ENCODE measurements at places on chromosomes 12 and 14. TPM values are rescaled to one million over a fixed set of nuclear protein-coding genes. Genes with fewer than 3 reads are reported as not detected.

ANKS1B gene
- total RNA-seq: not detected

DNA sequence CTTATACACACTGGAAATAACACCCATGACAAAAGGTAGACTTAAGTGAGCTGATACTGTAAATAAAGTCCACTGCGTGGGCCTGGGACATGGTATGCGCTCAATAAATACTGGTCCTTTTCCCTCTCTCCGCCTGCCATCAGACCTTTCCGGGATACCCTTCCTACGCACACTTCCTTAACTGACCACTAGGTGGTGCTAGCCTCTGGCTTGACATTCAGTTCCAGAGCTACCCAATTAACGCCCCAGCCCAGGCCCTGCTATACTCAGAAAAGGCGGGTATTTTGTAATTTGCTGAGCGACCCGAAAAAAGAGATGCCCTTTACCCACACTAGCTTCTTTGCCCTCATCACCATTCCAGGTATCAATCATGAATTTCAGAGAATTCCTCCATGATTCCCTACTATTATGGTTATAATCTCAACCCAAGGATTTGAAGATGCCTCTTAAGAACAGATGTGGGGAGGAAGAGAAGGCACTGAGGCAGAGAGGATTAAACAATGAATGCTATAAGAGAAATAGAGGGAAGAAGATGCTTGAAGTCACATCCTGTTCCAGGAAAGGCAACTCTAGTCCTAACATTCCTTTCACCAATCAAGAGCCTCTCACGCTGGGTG lies 3.9 kb upstream of the LRP1 start:
- peak; percentile 78 for DNase-seq

LGR5 gene
- total RNA-seq: not detected

DNA sequence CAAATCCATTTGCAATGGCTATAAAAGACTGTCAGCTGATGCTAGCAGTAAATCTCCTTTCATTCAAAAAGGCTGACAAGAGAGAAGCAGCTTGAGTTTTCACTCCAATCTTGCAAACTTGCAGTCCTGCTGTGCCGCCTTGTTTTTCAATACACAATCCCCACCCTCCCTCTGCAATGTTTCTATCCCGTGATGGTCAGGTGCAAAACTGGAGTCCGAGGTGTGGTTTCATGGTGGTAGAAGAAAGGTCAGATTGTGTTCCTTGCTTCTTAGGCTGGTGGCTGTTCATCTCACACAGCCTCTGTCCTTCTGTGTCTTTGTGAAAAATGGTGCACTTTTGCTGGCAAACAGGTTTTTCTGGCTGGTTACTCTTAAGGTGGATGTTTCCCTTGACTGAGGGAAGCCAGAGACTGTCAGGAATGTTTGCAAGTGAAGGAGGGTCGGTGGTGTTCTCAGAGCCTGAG lies 27.7 kb upstream of the TBX3 start:
- DNase-seq: no peak

- DNase-seq: no peak
These were observed 76.8 kb downstream of the COX16 start for GRCh38 chr14:70282666-70283065.

- DNase-seq: no peak
These were observed 98.4 kb upstream of the BTG1 start for GRCh38 chr12:92244036-92244435.

DNA sequence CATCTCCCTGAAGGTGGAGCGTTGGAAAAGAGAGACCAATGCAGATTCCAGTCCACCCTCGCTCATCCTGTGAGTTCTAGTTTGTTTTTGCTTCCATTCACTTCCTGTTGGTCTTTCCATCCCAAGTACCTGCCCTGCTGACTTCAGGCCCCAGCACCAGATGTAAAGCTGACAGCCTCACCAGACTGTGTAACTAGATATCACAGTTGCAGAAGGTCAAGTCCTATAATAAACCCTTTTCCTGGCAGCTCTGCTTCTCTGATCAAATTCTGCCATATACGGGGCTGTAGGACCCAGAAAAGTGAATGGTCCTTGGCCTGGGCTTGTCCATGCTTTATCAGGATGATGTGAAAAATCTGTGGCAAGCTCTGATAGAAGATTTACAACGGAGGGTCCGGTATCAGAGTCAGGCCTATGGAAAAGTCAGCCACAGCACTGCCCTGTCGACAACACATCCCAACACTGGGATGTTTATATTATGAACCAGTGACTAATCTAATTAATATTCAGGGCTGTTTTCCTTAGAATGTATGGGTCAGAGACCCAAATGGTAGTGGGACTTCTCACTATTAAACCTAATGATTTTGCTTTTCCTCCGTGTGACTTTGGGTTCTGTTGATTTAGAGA lies 42.1 kb downstream of the CCDC175 start:
- no peak for DNase-seq

DNA sequence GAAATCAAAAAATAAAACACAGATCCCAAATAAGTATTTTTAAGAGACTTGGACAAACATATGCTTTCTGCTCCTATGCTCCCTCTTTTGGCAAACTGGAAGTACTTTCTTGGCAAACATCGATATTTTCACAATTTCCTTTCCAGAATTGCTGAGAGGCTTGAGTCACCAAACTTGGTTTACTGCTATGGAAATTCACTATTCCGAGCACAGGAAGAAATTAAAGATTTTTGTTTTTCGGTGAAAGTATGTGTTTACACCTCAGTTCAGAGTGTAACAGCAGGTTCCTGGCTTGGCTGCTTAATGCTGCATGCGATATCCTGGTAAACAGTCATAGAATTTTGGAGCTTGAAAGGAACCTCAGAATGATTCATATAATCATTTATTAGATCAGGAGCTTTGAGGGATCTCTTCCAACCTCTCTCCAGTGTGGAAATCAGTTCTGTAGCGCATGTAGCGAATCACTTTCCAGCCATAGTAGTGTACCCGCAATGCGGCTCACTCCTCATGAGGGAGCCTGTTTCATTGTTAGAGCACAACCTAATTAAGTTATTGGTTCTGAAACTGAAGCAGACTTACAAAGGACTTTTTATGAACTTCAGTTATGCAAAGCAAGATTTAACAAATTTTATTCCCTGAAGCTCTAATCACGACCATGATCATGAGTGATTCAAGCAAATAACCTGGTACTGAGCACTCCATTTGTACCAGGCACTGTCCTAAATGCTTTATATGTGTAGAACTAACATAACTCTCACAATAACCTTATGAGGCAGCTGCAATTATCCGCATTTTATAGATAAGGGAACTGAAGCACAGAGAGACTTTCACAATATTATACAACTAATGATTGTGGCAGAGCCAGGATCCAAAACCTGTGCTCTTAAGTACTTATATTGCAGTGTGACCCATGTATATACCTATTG lies 56.4 kb upstream of the ATP2A2 start:
- DNase-seq: peak; percentile 48

DNA sequence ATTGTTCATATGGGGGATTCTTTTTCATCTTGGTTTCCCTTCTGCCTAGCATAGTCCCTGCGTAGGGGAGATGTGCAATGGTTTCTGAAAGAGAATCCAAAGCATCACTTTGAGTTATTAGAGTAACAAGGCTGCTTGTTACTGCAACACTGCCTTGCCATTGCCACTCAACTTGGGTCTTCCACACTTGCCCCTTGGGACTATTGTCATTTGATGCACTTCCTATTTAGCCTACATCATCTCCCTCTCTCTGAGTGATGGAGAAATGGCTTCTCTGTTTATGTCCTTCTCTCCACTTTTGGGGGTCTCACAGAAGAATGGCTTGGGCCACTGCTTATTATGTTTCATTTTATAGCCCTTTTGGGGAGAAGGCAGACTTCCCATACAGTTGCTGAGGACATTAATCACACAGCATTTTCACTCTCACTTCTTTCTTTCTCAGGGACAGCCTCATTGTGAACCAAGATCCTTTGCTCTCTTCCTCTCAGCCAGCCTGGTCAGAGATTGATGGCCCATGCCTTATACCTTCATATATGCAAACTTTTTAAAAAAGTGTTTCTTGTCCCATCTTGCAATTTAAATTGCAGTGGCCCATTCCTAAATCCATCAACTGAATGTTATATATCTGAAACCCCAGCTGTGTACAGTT lies 50.8 kb upstream of the POC1B start:
- no peak for DNase-seq

PARP11 gene
- 1.9 TPM for total RNA-seq

Data from SJSA1 (cell line).